ENCODE measurements at places on chromosomes 5 and 9.

GRCh38 chr9:125126019-125126746, 17.1 kb downstream of the SCAI start:
- no peak for DNase-seq

DNA sequence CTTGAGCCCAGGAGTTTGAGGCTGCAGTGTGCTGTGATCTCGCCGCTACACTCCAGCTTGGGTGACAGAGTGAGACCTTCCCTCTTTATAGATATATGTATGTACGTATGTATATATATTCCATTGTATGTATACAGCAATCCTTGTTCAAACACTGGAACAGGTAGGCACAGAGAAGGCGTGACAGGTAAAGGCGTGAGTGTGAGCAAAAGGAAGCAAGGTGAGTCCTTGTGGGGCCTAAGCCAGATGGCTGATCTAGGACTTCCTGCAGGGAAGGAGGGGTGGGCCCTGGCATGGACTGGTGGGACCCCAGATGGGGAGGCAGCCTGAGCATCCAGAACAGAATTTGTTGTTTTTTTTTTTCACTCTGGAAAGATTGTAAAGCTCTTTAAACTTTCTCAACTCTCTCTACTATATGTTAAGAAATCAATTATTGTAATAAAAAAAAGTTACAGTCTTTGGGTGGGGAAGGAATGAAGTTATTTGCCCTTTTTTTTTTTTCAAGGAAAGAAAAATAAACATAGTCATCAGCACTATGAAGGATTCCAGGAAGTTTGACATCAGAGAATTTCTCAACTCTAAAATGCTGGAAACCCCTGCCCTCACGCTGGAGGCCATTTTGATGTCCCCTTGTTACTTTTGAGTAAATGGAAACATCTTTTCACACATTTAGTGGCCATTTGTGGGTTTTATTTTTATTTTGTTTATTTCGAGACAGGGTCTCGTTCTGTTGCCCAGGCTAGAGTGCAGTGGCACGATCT, 38.9 kb upstream of the STXBP1 start:
- no peak for DNase-seq

GRCh38 chr9:109600142-109600541, 102.0 kb upstream of the PTPN3 start:
- no peak for DNase-seq

GRCh38 chr5:138212828-138213160, 329 bp downstream of the CDC23 start:
- DNase-seq, result no peak

Measured in NCI-H1694 (cell line).